NCI-H1105 (cell line): ENCODE measurements at places on chromosomes 11 and 22.

- DNase-seq: no peak
These were observed 11.3 kb downstream of the PLAAT2 start for GRCh38 chr11:63551889-63552266.

DNA sequence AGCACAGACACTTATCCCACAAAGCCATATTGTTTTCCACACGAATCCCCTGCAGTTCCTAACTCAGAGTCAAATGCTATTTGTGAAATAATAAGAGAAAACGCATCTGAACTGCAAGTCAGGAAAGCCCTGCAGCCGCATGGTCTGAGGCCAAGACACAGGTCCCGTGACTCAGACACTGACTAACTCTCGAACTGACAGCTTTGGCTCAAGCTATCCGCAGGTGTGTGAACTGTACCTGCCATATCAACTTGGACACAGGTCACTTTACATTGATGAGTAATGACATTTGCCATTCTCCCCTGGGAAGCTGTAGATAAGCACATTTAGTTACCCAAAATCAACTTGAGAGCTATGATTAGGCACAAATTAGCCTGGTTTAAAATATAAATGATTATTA is 34.9 kb upstream of the NFRKB start:
- DNase-seq: no peak

GRCh38 chr11:100752371-100753171 is 65.5 kb downstream of the ARHGAP42 start:
- peak; percentile 12 for DNase-seq

GRCh38 chr11:12137938-12138731 is 27.7 kb downstream of the MICAL2 start:
- no peak for DNase-seq
